ENCODE measurements at places on chromosomes 4 and X.

DNA sequence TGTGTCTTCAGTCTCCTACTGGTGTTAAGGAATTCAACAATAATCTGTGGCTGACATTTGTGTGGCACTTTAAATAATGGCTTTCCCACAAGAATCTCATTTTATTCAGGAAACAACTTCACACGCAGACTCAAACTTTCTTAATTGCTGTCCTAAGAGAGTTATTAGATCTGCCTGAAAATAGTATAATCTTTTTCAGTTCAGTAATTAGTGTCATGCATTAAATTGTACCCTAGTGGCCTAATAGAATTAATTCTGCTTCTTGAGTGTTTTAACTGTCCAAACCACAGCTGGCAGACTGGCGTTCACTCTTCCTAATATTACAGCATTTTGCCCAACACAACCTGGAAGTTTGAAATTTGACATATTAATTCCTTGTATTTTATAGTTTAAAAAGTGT is 107.1 kb downstream of the GRIA2 start:
- no peak for DNase-seq

DNA sequence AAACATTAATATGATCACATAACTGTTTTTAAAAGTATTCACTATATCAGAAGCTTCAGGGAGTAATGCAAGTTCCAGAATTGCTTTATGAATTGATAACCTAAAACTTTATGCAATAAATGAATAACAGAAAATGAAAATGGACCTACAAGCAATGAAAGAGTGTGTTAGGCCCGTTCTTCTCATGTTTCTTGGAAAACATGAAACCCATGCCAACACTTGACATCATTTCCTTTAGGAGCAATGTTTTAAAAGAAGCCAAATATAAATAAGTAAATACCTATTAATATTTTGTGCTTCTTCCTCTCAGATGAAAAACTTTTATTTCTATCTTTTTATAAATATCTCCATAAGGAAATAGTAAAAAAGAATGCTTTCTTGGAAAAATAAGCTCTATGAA is 123.0 kb upstream of the GALNT7 start:
- DNase-seq: no peak

GRCh38 chrX:41001327-41001726 is 83.9 kb upstream of the USP9X start:
- DNase-seq: no peak

GRCh38 chr4:119930546-119930945 is 136.1 kb downstream of the MAD2L1 start:
- DNase-seq: no peak

DNA sequence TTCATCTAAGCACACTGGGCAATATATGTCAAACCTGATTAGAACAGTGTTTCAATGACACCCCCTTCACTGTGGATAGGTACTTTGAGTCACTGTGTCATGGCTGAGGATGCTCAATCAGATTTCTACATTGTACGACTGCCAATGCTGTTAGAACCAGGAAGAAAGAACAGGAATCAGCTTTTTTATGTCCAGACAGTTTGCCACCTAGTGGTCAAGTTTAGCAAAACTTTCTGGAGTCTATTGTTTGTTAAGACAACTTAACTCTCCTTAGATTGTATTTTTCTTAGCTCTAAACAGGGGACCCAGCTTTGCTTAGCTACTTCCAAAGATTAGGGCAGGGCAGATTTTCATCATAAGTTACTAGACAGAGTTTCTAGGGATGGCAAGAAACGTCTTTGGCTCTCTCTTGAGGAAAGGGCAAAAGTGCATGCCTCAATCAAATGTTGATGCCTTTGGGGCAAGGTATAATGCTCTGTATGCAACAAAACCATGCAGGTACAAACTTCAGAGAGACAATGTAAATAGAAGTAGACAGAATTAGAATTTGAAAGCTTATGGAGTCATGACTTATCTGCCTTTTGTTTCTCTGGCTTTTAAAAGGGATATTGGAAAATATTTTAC is 40.5 kb upstream of the BMP3 start:
- no peak for DNase-seq

- DNase-seq: no peak
Measured at GRCh38 chrX:9897761-9898161, 69.4 kb upstream of the CLDN34 start.

DNA sequence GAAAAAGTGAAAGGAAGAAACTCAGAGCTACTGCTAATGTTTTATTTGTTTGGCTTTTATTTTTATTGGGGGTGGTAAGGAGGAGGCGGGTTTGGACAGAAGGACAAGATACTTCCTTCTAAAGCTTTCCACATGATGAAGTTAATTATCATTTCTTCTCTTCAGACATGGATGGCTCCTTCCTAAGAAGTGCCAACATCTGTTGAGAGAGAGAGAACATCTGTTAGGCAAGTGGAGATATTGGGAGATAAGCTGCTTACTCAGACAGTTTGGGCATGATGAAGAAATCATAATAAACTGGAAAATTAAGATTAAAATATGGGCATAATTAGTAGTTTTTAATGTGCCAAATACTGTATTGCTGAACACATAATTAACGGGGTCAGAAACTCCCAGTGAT is 535.7 kb upstream of the INTU start:
- DNase-seq: no peak
